ENCODE measurements at places on chromosomes 12 and 14.

GRCh38 chr12:116297224-116297834, 19.8 kb upstream of the MED13L start:
- DNase-seq: no peak

GRCh38 chr12:12810553-12811021, 2.6 kb upstream of the DDX47 start:
- DNase-seq: no peak

DNA sequence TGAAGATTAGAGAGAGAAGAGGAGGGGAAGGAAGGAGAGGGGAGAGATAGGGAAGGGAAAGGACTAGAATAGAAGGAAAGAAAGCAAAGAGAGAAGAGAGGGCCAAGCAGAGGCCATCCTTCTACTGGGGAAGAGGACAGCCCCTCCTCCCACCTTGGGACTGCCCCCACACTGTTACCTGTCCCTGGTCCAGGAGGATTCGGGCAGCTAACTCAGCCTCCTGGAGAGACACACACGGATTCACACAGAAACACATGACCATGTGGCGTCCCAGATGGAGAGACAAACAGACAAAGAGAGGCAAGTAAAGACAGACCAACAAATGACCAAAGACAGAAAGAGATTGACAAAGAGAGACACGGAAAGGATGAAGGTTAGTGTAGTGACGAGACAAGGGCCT, 2.2 kb downstream of the NDRG2 start:
- DNase-seq: no peak

DNA sequence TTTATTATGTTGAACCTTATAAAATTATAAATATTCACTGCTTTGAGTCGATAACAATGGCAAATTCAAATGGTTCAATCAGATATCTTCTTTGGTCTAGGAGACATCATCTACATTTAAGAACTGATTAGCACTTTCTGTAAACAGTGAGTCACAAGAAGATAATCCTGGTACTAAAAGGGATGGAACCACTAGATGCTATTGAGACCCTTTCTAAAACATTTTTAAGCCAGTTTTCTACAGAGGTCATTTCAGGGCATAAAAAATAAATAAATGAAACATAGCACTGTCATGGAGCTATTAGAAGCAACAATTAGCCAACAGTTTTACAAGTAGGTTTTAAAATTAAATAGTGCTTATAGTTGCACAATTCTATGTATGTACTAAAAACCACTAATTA, 212.2 kb downstream of the DUSP6 start:
- no peak for DNase-seq

GRCh38 chr12:64679487-64680001, 69.2 kb downstream of the RASSF3 start:
- DNase-seq: no peak

GRCh38 chr12:5173511-5174011, 129.9 kb downstream of the KCNA5 start:
- DNase-seq: no peak

DNA sequence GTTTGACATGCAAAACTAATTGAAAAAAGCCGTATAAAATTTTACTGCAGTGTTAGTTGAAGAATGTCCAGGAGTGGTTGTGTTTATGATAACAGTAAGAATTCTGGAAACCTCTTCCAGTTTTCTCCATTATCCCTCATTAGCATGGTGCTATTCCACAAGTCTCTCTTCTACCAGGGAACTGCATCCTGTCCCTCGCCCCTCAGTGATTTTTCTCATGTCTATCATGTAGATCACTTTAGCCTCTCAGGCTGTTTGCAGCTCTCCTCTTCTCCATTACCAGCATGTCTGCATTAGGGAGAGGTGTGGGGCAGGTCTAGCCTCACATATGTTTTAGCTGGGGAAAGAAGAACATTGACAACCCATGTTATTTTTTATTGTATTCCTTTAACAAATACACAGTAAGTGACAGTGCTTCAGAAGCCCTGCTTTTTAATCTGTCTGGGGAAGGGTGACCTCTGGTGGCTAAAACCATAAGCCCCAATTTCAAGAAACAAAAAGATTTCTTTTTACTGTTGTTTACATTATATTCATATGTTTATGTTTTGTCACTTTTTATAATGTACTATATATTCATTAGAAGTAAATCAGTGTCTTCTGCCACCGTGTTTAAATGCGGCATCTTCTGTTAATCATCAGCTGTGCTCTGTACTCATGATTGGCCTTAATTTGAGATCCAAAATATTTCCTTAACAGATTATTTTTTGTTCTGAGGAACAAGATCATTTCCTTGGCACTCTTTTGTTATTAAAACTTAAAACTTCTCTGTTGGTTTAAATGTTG, 70.7 kb downstream of the RASSF8 start:
- DNase-seq: peak; percentile 71

- DNase-seq: no peak
Measured at GRCh38 chr14:52729585-52729924, 411 bp upstream of the STYX start.

GRCh38 chr12:78087363-78087675, 256.6 kb downstream of the NAV3 start:
- no peak for DNase-seq

DNA sequence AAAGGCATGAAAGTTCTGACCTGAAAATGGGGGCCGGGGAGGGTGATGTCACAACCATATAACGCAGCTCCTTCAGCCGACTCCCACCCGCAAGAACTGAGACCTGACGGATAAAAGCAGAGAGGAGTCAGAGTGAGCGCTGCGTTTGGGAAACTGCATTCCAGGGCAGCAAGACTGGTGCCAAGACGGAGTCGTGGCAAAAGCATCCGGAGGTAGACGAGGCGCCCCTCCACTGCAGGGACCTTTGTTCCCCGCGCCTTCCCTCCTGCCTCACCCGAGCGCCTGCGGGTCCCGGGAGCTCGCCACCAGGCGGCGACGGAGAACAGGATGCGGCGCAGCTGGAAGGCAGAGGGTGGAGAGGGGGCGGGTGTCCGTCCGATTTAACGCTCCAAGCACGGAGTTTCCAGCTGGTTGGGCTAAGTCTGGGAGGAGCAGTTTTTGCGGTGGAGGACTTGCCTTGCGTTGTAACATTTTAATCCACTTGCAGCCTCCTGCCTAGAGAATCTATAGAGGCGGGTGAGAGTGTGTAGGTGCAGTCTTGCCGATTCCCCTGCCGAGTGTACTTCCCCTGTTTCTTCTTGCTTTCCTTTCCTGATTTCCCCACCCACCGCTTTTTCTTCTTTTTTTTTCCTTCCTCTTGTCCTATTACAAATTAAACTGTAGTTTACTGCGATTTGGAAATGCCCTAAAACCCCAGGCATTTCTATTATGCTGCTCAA, 1.2 kb upstream of the CPNE8 start:
- peak; percentile 86 for DNase-seq

- DNase-seq: no peak
Measured at GRCh38 chr14:106511006-106511799, 984.8 kb downstream of the TMEM121 start.

GRCh38 chr12:94710933-94711332, 60.6 kb upstream of the TMCC3 start:
- no peak for DNase-seq

DNA sequence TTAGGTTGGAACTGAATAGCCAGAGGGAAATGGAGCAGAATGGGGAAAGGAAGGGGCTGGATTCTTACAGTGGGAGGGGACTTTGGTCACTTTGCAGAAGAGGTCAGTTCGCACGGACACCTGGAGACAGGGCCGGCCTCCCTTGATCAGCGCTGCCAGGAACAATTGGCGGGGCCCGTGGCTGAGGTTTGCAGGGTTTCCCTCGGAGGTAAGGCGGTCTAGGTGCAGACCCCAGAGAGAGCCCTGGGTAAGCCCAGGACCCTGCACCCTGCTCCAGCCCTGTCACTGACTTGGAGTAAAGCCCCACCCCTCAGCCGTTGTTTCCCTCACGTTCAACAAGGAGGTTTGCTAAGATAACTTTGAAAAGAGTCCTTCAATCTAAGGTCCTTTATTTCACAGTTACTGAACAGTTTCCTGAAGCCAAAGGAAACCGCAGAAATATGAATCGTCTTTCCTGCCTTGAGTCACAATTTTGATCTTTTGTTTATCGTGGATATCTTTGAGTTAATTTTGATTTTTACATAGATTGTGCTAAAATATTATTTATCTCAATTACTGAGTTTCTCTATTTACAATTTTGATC, 231.4 kb upstream of the RTL1 start:
- no peak for DNase-seq

- no peak for DNase-seq
Measured at GRCh38 chr12:6947615-6948014, 3.5 kb upstream of the PTPN6 start.

DNA sequence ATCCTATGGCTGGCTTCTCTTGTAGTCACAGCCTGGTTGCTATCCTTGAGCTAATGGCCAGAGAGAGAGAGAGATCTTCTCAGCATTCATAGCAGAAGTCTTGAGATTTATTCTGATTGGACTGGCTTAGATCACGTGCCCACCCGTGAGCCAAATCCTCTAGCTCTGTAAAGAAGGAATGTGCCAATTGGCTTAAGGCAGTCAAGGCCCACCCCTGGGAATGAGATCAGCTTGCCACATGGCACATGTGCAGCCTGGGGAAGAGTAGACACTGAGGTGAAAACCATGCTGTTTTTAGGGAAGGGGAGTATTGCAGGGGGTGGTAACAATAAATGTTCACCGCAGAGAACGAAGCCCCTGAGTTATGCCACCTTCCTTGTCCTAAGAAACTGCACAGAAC, 36.3 kb downstream of the PLEKHG7 start:
- no peak for DNase-seq

- DNase-seq: no peak
Measured at GRCh38 chr14:53011053-53011462, 60.2 kb upstream of the FERMT2 start.

- no peak for DNase-seq
Measured at GRCh38 chr14:92426237-92426636, 87.3 kb upstream of the RIN3 start.

DNA sequence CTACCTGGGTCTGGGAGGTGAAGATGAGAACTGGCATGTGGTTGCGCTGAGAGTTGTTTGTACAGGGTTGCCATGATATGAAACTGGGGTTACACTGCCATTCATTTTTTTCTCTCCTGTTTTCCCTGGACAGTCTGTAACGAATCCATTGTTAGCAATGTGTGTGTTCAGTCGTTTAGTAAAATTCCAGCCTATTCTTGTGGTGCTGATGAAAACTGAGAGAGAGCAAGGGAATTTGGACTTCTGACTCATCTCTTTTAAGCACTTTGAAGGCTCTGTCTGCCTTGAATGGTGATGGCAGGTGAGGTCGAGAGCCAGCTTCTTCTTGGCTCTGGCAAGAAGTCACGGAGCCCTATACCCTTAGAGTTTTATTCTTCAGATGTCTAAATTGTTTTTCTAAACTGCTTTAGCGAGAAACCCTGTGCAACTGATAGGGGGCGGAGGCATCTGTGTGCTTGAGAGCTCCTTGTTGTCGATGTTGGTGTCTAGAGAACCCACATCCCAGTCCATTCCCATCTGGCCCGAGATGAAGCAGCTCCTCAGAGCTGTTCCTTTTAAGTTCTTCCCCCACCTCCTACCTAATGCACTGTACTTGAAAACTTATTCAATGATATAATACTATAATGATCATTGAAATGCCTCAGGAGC, 204.4 kb downstream of the TMX1 start:
- no peak for DNase-seq

DNA sequence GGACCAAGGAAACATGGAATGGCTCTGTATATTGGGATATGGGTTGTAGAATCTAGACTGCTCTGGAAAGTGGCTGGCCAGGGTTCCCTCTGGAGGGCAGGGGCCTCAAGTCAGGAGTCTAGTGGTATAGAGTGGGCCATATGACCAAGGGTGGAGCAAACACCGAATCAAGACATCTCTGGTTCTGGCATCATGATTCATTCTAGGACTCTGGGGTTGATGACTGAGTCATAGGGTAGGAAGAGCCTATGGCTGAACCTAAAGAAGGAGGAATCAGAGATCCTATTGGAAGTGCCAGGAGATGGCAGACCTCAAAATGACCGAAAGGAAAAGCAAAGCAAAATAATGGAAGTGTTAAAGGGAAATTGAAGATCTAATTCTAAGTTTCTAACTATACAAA, 356.4 kb upstream of the PRICKLE1 start:
- no peak for DNase-seq

- DNase-seq: peak; percentile 27
Measured at GRCh38 chr12:11652351-11653040, 3.0 kb downstream of the ETV6 start.

- no peak for DNase-seq
Measured at GRCh38 chr12:6563448-6564050, 4.5 kb downstream of the NOP2 start.

DNA sequence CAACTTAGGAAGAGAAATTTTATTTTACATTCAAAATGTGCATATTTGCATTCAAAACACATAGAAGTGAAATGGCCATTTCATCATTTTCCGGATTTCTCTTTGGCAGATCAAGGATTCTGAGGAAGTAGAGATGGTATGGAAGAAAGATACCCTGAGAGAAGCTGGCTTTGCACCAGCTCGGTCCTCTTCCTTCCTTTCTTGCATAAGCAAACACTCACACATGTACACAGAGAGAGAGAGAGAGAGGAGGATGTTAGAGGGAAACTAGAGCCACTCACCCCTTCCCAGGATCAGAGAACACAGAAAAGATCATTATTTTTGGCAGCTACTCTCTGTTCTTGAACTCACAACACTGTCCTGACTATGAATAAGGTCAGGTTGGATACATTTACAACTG, 15.6 kb upstream of the PLEKHD1 start:
- no peak for DNase-seq

- no peak for DNase-seq
Measured at GRCh38 chr12:29228474-29229157, 79.5 kb downstream of the FAR2 start.

All from midbrain (tissue), 1 donor.